Posterior vena cava (tissue), 2 donors: ENCODE measurements at places on chromosomes 3 and 15. TPM values are rescaled to one million over a fixed set of nuclear protein-coding genes. Genes with fewer than 3 reads are reported as not detected.

The HTR3C gene
- total RNA-seq: not detected

The IMPDH2 gene
- total RNA-seq: 112 TPM

The LMAN1L gene
- total RNA-seq: not detected

The IDH2 gene
- 103 TPM for total RNA-seq

The TRAT1 gene
- total RNA-seq: 0.62 TPM

The ERICH6 gene
- not detected for total RNA-seq

The CCK gene
- not detected for total RNA-seq
